ENCODE measurements at places on chromosomes 7 and 10. TPM values are rescaled to one million over a fixed set of nuclear protein-coding genes. Genes with fewer than 3 reads are reported as not detected.

DNA sequence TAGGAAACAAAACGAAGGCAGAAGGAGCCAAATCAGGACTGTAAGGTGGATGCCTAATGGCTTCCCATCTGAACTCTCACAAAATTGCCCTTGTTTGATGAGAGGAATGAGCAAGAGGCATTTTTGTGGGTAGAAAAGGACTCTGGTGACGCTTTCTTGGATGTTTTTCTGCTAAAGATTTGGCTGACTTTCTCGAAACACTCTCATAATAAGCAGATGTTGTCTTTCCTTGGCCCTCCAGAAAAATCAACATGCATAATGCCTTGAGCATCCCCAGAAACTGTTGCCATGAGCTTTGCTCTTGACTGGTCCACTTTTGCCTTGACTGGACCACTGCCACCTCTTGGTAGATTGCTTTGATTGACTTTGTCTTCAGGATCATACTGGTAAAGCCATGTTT lies 13.5 kb downstream of the PTPN12 start:
- no peak overlapping the region for H3K27ac ChIP-seq
- H3K27me3 ChIP-seq, result peaks cover 3% of the 10 kb centered on the region
- peaks cover 5% of the 10 kb centered on the region for H3K4me1 ChIP-seq
- H3K36me3 ChIP-seq, result peaks cover 2% of the 10 kb centered on the region

DNA sequence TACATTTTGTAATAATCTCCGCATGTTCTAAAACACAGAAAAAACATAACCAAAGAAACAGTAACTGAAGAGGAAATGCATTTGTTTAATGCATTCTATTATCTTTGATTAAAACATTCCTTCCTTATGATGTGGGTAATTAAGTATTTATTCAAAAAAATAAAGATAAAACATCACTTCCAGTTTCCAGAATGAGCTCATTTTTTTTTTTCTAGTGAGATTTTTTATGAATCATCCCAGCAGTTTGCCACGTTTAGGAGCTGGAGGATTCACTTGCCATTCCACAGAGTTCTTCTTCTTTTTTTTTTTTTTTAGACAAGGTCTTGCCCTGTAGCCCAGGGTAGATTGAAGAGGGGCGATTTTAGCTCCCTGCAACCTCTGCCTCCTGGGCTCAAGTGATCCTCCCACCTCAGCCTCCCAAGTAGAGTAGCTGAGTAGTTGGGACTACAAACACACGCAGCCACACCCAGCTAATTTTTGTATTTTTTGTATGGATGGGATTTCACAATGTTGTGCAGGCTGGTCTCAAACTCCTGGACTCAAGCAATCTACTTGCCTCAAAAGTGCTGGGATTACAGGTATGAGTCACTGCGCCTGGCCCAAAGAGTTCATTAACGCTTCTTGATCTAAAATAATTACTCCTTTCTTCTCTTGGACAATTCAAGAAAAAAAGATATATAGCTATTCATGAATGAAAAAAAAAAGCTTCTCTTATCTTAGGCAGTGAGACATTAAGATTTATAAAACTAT lies 177.3 kb downstream of the DKK1 start:
- no peak for DNase-seq
- no peaks in the 10 kb centered on the region for H3K4me1 ChIP-seq
- no peaks in the 10 kb centered on the region for H3K27me3 ChIP-seq
- H3K36me3 ChIP-seq, result no peaks in the 10 kb centered on the region
- H3K4me3 ChIP-seq, result no peak overlapping the region

- DNase-seq, result no peak
- no peak overlapping the region for H3K27ac ChIP-seq
- no peaks in the 10 kb centered on the region for H3K4me1 ChIP-seq
- no peak overlapping the region for H3K4me3 ChIP-seq
- H3K27me3 ChIP-seq, result no peaks in the 10 kb centered on the region
- H3K36me3 ChIP-seq, result no peaks in the 10 kb centered on the region
Observed at GRCh38 chr10:42987575-42987974, 89.3 kb upstream of the RET start.

The TAS2R38 gene
- not detected for total RNA-seq

The DOCK1 gene
- 1.2 TPM for total RNA-seq

The DRGX gene
- not detected for total RNA-seq
